ENCODE measurements at places on chromosomes 11 and 22.
A peak's percentile ranks its signal among the peaks of the same experiment; 100 is the strongest.

GRCh38 chr22:44677353-44677840 is 24.6 kb upstream of the PRR5 start:
- no peak for DNase-seq

GRCh38 chr11:64611176-64611575 is 20.2 kb downstream of the SLC22A12 start:
- no peak for DNase-seq

GRCh38 chr11:8911029-8911823 is at the start of gene AKIP1:
Gene AKIP1 (plus strand): TSS chr11:8911189. CDS start chr11:8911450, 261 bp downstream.
- peak; percentile 93 for DNase-seq

DNA sequence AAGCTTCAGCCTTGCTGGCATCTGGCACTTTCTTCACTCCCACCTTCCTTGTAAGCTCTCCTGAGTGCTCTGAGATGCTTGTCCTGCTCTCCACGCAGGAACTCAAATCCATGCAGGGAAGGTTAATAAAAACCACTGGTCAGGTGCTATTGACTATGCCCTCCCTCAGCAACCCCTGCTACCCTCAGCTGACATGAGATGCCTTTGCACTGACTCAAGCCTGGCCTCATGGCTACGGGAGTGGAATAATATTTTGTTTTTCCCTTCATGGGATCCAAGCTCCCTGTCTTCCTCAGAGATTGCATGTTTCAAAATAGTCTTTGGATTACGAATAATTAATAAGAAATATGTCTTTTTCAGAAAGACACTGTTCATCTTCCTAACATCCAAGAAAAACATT is 31.7 kb upstream of the ABCC8 start:
- no peak for DNase-seq

DNA sequence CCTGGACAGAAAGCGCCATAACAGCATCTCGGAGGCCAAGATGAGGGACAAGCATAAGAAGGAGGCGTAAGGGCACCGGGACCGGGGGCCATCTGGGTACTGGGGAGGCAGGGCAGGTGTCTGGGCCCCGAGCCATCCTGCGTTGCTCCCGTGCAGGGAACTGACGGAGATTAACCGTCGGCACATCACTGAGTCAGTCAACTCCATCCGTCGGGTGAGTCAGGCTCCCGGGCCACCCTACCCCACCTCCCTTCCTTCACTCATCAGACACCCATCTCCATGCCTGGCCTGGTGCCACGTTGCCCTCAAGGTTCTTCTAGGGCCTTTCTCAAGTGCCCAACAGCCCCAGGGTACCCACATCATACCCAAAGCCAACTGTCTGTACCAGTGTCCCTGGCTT is 15.0 kb downstream of the PLCB3 start:
- DNase-seq: no peak

- no peak for DNase-seq
These were observed 2.7 kb upstream of the HBG2 start for GRCh38 chr11:5257296-5257695.

- DNase-seq: no peak
These were observed 21.5 kb downstream of the LRP4 start for GRCh38 chr11:46896719-46897406.
